ENCODE measurements at places on chromosomes 7 and 10.

DNA sequence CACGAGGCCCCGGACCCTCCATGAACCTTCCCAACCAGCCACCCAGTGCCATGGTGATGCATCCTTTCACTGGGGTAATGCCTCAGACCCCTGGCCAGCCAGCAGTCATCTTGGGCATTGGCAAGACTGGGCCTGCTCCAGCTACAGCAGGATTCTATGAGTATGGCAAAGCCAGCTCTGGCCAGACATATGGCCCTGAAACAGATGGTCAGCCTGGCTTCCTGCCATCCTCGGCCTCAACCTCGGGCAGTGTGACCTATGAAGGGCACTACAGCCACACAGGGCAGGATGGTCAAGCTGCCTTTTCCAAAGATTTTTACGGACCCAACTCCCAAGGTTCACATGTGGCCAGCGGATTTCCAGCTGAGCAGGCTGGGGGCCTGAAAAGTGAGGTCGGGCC, 90.6 kb upstream of the PDCD4 start:
- DNase-seq, result no peak

- DNase-seq, result no peak
Observed at GRCh38 chr10:55630491-55631056, 730.5 kb downstream of the ZWINT start.

GRCh38 chr7:23336799-23337283, 37.7 kb downstream of the MALSU1 start:
- no peak for DNase-seq

DNA sequence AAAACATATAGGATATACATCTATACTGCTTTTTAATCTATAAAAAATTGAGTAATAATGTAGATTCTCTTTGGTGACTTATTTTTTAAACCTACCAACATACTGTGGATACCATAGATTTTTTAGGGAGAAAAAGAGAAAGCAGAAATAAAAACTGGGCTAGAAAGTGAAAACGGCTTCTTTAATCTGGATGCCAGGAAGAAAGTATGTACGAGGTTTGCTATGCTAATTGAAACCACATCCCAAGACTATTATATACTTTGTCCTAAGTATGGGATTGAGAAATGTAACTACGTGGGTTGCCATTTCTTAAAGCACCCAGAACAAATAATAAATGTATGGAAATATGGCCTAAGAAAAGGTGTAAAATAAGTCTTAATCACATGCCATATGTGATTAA, 129.0 kb upstream of the NFE2L3 start:
- DNase-seq, result no peak

DNA sequence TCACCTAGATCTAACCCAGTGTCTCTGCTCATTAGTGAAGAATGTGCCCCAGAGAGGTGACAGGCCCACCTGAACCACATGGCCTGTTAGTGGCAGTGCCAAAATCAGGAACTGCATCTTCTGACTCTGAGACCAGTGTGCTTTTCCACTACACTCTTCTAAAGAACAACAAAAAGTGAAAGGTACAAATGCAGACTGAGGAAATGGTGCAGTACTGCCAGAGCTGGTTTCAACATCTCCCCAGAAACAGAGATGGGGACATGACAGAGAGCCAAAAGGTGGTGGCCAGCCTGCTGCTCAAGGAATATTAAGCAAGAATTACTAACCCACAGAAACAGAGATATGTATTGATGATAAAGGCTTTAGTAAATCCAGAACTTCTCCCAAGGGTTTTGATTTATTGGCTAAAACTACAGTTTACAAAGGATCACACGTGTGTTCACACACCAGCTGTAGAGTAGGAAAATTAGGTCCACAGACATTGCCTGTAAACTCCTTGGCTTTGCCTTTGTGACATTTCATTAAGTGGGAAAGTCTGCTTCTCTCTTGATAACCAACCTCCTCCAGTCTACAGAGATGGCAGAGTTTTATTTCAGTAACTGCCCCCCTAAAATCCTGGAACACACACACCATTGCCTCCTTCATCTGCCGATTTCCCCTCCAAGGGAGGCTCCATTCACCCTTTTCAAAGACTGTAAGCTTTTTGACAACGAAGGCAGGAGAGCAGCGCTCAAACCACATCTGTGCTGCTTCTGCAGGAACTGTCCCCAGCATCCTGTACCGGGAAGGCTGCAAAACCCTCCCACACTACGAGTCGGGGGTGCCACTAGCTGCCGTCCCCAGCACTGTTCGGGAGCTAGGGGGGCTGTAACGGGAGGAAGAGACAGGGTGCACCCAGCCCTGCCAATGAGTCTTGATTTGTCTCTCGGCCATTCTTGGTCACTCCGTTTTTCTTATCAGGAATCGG, 29.8 kb downstream of the GSDME start:
- no peak for DNase-seq

DNA sequence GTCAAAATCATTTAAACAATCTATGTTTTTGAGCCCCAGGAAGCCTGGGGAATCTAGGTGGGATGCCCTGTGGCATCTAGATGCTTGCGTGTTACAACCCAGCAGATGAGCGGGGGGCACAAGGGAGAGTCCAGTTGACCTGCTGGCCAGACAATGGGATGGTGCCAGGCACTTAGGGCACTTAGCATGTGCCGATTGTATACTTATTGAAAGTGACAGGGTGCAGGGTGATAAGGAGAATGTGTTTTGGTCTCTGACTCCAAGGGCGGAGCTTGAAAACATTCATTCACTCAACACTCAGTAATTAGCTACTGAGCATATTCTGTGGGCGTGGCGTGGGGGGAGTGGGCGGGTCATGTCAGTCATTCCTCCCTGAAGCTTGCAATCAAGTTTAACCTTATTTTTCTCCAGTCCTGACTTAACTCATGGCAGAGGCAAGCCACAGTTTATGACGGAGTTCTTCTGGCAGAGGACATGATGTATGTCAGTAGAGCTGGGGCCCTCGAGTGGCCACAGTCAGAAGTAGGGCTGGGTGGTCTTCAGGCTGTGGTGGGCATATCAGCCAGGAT, 115.1 kb downstream of the PRKCQ start:
- no peak for DNase-seq

Measured in glomerular endothelial cell (primary cell).